Activated CD4-positive, alpha-beta T cell treated with anti-CD3 and anti-CD28 coated beads, Interleukin-10, Interleukin-2, amounts not matched to agents 100 ng/mL and 50 ng/mL, durations not matched to agents 16 hours and 8 hours (primary cell): ENCODE measurements at places on chromosomes 7 and 10.

- DNase-seq: no peak
These were observed 83.0 kb downstream of the CXCL12 start for GRCh38 chr10:44301781-44302355.

DNA sequence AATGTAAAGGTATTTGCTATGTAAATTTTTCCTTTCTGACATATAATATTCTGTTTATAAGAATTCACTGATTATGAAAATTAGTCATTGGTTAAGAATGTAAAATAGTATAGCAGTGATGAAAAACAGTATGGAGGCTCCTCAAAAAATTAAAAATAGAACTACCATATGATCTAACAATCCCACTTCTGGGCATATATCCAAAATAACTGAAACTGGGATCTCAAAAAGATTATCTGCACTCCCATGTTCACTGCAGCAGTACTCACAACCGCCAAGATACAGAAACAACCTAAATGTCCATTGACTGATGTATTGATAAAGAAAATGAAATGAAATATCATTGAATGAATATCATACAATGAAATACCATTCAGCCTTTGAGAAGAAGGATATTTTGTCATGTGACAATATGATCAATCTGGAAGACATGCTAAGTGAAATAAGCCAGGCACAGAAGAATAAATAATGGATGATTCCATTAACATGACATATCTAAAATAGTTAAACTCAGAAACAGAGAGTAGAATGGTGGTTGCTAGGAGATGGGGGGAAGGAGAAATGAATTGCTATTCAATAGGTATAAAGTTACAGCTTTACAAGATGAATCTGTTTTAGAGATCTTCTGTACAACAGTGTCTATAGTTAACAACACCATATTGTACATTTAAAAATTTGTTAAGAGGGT lies 14.0 kb downstream of the C10orf88 start:
- no peak for DNase-seq

DNA sequence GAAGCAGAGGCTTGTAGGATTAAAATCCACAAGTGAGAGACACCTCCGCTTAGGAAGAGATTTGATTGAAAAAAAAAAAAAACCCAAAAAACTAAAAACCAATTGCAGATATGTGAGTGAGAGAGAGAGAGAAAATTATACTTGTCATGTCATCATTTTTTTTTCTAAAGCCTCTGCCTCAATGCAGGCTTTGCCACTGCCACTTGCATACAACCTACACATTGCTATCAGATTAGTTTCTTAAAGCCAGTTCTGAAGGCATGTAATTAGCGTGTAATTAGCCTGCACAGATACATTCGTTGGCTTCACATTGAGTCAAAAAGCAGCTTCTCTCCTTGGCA lies 86.1 kb upstream of the MTPN start:
- no peak for DNase-seq

- no peak for DNase-seq
These were observed 53.9 kb downstream of the CUBN start for GRCh38 chr10:17075533-17076359.

GRCh38 chr7:149310113-149310836 lies 48.3 kb downstream of the ZNF783 start:
- peak; percentile 33 for DNase-seq

DNA sequence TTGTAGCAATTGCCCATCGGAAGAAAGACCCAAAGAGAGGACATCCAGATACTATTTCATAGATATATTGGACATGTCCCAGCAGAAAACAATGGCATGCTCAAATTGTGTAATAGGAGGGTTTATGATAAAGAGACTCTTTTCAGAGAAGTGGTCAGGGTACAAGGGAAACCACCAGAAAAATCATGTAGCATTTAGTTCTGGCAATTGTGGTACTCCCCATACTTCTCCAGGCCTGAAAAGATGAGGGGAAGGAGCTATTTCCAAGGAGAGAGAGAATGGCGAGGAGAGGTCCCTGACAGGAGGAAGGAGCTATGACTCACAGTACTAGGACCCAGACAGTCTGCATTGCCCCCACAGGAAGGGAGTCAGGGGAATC lies 68.4 kb upstream of the ADO start:
- no peak for DNase-seq

- no peak for DNase-seq
These were observed 113.4 kb downstream of the DIP2C start for GRCh38 chr10:576130-576465.

GRCh38 chr10:53003094-53003493 lies 230.5 kb upstream of the MBL2 start:
- DNase-seq: no peak

DNA sequence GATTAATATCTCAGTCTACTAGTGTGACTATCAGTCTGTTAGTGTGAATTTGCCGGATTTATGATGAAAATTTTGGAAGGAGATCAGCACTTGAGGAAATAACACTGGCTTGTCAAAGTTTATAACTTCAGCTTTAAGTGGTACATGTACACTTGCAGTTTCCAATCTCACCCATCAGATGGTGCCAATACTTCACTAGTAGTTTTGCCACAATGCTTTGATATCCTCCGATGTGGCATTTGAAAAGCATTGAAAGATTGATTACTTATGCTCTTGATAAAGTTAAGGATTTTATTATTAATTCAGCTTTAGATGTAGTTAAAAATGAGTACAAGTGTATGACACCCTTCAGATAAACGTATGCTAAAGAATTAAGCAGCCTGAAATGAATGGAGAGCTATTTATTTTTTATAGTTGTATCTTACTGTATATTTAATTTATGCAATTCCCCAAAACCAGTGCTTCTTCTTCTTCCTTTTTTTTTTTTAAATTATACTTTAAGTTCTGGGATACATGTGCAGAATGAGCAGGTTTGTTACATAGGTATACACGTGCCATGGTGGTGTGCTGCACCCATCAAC lies 98.2 kb downstream of the ANLN start:
- peak; percentile 78 for DNase-seq

DNA sequence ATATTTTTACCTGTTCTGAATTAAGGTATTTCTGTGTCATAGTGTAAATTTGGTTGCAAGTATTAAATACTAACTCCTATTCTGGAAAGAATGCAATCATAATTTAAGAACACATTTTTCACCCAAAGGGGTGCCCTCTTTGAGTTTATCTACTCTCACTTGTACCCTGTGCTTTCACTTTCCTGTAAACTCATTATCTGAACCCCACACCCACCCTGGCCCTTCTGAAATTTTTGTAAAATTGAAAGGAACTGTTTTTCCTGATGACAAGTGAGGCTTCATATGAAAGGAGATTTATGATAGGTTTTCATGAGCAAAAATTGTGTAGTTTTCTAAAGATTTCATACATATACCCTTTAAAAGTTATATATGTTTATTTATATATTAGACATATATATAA lies 134.5 kb downstream of the WNT2 start:
- DNase-seq: no peak

- DNase-seq: no peak
These were observed 109.0 kb upstream of the SP4 start for GRCh38 chr7:21318916-21319270.

DNA sequence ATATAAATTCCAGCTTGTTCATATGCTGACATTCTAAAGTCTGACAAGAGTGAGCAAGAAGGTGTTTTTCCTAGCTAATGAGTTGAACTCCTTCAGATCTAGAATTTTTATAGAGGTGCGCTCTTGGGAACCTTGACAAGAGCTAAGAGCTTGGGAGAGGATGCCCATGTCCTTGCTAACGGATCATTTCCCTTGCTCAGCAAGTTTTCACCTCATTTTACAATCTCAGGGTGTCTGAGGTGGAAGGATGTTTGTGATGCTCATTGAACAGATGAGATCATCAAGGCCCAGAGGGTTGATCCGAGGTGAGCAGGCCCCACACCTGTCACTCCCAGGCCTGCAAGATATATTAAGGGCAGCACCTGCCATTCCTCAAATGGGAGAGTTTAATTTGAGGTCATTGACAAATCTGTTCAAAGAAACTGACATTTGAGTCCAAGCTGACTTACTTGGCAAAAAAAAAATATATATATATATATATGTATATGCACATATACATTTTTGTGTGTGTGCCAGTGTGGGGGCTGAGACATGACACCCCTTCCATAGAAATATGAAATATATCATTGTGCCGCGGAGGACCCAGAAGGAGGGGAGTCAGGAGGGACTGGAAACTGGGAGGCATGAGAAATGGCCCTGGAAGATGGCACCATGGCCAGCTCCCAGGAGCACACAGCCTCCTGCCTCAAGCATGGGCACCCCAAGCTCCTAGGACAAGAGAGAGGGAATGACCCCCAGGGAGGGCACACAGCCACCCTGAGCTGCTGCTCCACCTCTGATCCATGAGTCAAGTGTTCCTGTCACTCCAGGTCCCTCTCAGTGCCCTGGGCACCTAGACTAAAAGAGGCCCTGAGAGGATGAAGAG lies 17.3 kb upstream of the TMEM72 start:
- DNase-seq: no peak

- DNase-seq: no peak
These were observed 803 bp upstream of the STK31 start for GRCh38 chr7:23709081-23709750.

- no peak for DNase-seq
These were observed 812.8 kb downstream of the LRMDA start for GRCh38 chr10:76244061-76244686.

GRCh38 chr7:143437578-143437977 lies 5.7 kb upstream of the TAS2R60 start:
- peak; percentile 7 for DNase-seq

DNA sequence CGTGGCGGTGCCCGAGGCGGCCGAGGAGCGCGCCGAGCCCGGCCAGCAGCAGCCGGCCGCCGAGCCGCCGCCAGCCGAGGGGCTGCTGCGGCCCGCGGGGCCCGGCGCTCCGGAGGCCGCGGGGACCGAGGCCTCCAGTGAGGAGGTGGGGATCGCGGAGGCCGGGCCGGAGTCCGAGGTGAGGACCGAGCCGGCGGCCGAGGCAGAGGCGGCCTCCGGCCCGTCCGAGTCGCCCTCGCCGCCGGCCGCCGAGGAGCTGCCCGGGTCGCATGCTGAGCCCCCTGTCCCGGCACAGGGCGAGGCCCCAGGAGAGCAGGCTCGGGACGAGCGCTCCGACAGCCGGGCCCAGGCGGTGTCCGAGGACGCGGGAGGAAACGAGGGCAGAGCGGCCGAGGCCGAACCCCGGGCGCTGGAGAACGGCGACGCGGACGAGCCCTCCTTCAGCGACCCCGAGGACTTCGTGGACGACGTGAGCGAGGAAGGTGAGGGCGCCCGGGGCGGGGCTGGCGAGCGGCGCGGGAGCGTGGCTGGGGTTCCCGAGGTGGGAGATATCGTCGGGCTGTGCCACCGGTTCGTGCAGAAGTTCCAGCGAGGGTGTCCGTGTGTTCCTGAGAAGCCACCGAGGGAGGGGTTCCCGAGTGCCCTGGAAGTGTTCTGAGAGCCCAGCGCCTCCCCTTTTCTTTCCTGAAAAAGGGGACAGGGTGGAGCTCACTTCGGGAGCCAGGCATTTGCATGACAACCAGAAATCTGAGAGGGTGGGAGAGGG lies 495 bp downstream of the EIF3B start:
- DNase-seq: peak; percentile 24

- no peak for DNase-seq
These were observed 33.6 kb downstream of the DNMBP start for GRCh38 chr10:99975942-99976809.

GRCh38 chr7:156549636-156550035 lies 90.9 kb upstream of the RNF32 start:
- DNase-seq: no peak

DNA sequence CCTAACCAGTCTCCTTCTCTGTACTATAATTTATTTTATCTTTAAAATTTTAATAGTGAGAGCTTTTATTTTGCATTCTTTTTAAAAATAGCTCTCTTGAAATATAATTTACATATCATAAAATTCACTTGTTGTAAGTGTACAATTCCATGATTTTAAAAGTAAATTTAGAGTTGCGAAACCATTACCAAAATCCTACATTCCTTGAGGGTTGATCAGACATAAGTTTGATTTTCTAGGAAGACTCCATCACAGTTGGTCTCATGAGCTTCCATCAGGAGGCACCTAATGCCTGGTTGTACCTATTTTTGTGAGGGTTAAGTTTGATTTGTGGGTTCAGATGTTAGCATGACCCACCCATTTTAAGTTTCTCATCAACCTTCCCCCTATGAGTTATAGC lies 108.1 kb downstream of the BMPER start:
- no peak for DNase-seq

DNA sequence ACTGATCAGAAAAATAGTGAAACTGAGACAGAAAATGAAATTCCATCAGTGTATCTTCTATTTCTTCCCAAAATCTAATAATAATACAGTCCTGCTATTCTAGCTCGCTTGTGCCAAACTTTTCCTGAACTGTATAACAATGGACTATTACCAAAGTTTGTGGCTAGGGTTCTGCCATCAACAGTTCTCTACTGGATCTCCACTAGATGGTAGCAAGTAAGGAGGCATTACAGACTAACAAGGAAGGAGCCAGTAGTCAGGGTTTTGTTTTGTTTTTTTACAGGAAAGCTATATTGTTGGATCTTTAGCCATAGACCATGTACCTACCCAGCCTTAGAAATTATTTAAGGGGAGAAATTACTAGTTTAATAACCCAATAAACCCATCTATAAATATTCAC lies 10.8 kb downstream of the MTERF1 start:
- no peak for DNase-seq

DNA sequence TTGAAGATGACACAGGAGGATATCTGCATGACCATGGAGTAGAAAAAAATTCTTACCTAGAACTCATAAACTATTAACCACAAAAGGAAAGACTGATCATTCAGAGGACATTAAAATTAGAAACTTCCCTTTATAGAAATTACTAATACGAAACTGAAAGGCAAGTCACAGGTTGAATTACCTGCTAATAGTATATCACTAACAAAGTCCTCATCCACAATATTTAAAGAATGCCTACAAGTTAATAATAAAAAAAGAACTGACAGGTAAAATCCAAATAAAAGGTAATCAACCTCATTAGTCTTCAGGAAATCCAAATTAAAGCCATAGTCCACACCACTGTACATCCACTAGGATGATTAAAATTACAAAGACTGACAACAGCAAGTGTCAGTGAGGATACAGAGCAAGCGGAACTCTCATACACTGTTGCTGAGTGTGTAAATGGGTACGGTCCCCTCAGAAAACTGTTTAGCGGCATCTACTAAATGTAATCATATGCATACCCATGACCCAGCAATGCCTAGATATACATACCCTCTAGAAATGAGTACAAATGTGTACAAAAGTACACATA lies 71.2 kb downstream of the ARHGAP21 start:
- DNase-seq: no peak

GRCh38 chr7:21938463-21938862 lies 7.2 kb downstream of the CDCA7L start:
- DNase-seq: no peak
